ENCODE measurements at places on chromosomes 3 and 15. TPM values are rescaled to one million over a fixed set of nuclear protein-coding genes. Genes with fewer than 3 reads are reported as not detected.

Gene POTEB2
- not detected for total RNA-seq

Gene WHAMM
- total RNA-seq = 7.2 TPM

Gene SH2D7
- total RNA-seq = not detected

Gene TMIE
- 0.51 TPM for total RNA-seq

Gene CCR3
- not detected for total RNA-seq

Gene DNAH1
- 4.2 TPM for total RNA-seq

Gene AGBL1
- total RNA-seq = 0.19 TPM

Gene C3orf70
- total RNA-seq = 2.2 TPM

Gene PLA2G4D
- total RNA-seq = not detected

Gene UBE2E2
- 48.1 TPM for total RNA-seq

Gene CELF6
- 0.70 TPM for total RNA-seq

Gene RETNLB
- total RNA-seq = not detected

Gene SPATA12
- total RNA-seq = not detected

All from cardiac septum (tissue), 1 donor.